Smooth muscle cell of the umbilical artery (primary cell): ENCODE measurements at places on chromosomes 11 and 22. TPM values are rescaled to one million over a fixed set of nuclear protein-coding genes. Genes with fewer than 3 reads are reported as not detected.

Gene CDC42BPG
- under 0.01 and 0.32 TPM in 2 replicates for total RNA-seq

Gene MMP12
- 0.18 and 1.2 TPM in 2 replicates for total RNA-seq

Gene TSPAN32
- total RNA-seq = 0.30 TPM in 1 of 2 replicates, not detected in the other

Gene IGLL5
- not detected in 2 replicates for total RNA-seq

Gene TRPC6
- total RNA-seq = not detected in 2 replicates

Gene CARNS1
- 0.30 and 0.51 TPM in 2 replicates for total RNA-seq

Gene MMP7
- not detected in 2 replicates for total RNA-seq

Gene USH1C
- total RNA-seq = not detected in 2 replicates

Gene RFPL3
- not detected in 2 replicates for total RNA-seq

Gene CARD16
- total RNA-seq = 2.0 and 6.5 TPM in 2 replicates

Gene GRAP2
- not detected in 2 replicates for total RNA-seq

Gene ARAP1
- total RNA-seq = 129 and 154 TPM in 2 replicates

Gene GUCY1A2
- under 0.01 and 0.18 TPM in 2 replicates for total RNA-seq
